ENCODE measurements at places on chromosomes 6 and 20.
A peak's percentile ranks its signal among the peaks of the same experiment; 100 is the strongest.

- no peak for DNase-seq
Measured at GRCh38 chr20:61449916-61450315, 197.9 kb downstream of the CDH4 start.

- DNase-seq, result no peak
Measured at GRCh38 chr6:41373919-41374617, 38.7 kb downstream of the NCR2 start.

DNA sequence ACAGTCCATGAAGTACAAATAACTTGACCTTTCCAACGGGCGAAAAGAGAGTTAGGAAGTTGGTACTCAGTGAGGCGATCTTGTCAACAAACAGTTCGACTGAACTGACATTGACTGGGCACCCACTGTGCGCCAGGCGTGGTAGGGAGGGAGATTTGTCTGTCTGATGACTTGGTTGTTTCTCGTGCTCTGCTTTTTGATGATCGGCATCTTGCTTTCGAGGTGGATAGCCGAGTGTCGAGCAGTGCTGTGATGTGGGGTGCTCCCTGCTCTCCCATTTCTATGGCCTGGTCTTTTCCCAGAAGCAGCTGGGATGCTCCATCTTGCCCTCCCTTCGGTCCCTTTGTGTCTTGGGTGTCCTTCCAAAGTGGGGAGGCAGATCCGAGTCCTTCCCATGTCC lies 30.4 kb downstream of the RPP40 start:
- DNase-seq, result no peak

DNA sequence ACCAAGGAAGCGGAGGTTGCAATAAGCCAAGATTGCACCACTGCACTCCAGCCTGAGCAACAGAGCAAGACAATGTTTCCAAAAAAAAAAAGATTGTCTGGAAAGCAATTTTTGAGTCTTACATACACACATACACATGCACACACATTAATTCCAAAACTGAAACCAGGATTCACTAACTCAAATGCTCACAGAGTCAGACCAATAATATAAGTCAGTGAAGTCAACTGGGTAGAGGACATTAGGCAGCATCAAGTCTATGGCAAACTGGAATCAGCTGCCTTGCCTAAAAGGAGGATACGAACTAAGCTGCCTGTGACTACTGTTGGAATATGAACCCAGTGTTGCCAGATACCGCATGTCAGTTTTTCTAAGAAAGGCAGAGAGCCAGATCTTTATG lies 15.7 kb downstream of the REM1 start:
- no peak for DNase-seq

- no peak for DNase-seq
Measured at GRCh38 chr6:50451826-50452400, 261.4 kb upstream of the TFAP2D start.

DNA sequence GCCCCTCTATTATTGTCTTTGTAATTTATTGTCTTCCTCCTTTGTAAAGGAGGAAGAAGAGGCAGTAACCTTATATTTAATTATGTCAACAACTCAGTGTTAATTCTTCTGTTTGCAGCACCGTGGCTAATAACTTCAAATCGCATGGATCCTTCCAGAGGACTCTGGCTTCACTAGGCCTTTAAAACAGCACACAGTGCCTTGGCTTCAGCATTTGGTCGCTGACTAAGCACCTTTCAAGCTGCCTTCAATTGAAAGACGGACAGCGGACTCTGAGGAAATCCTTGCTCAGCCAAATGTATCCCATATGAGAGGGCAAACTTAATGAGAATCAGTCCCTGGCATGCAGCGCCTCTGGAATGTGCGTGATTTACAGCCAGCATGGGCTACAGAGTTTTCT lies 64.2 kb downstream of the SGK1 start:
- DNase-seq, result peak; percentile 5

DNA sequence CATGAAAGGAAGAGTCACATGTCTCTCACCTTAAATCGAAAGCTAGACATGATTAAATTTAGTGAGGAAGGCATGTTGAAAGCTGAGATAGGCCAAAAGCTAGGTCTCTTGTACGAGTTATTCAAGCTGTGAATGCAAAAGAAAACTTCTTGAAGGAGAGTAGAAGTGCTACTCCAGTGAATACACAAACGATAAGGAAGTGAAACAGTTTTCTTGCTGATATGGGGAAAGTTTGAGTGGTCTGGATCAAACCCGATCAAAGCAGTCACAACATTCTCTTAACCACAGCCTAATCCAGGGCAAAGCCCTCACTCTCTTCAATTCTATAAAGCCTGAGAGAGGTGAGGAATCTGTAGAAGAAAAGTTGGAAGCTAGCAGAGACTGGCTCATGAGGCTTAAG lies 1.9 kb upstream of the TPD52L1 start:
- no peak for DNase-seq

DNA sequence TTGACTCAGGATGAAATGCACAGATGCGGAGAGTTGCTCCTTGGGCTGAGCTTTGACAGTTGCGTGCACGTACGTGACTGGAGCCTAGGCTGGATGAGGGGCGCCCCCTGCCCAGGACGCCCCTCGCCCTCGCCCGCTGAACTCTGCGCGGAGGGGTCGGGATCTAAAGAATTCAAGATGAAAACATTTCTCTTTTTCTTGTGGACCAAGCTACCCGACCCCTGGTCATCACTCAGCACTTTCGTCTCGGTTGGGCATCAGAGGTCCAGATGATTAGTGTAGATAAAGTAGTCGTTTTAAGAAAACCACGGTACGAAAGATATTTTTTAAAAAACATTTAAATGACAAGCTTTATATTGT lies 700 bp downstream of the DTD1 start:
- DNase-seq, result peak; percentile 19

DNA sequence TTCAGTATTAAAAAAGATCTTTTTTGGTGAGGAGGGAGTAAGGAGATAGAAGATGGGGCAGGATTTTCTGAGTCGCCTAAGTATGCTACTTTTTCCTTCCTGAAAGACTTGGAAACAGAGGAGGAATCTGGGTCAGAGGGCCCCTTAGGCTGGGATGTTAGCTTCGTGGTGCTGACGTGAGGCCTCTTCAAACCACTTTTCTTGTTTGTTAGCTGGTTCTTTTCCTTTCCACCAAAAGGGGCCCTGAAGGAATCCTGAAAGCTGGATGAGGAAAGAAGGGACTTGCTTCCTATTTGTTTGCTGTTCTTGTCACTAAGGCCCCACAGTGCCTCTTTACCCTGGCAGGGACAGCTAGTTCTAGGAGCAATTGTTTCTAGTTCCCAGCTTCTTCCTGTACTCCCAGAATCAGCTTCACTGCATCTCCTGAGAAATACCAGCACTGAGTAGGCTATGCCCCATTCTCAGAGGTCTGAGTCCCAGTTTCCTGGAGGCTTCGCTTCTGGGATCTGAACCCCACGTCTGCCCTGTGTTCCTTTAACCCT lies 2.2 kb upstream of the IL20RA start:
- no peak for DNase-seq
